ENCODE measurements at places on chromosomes 7 and 10.
A peak's percentile ranks its signal among the peaks of the same experiment; 100 is the strongest.

- no peak for DNase-seq
Measured at GRCh38 chr7:146479040-146479439, 362.4 kb downstream of the CNTNAP2 start.

- no peak for DNase-seq
Measured at GRCh38 chr10:76442113-76442512, 1010.7 kb downstream of the LRMDA start.

DNA sequence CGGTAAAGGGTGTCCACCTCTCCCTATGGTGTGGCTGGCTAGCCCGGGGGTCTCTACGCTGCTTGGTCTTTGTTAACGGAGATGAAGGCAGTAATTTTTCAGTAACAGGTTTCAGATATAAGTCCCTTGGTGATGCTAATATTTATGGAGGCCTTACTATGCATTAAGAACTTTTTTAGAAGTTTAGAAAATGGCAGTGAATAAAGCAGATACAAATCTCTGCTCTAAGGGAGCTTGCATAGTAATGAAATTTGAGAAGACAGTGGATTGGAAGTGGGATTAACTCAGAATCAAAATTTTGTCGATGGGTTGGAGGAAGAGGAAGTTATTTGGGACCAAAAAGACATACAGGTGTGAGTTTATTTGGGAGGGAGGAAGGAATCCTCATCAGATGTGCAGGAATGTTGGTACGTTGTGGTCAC is 445 bp downstream of the SSBP1 start:
- DNase-seq: no peak

- no peak for DNase-seq
Measured at GRCh38 chr10:69391158-69391557, 25.6 kb downstream of the TACR2 start.

GRCh38 chr10:69888882-69889584 is 87.3 kb downstream of the COL13A1 start:
- DNase-seq: no peak

GRCh38 chr10:59366290-59366689 is 3.9 kb upstream of the FAM13C start:
- DNase-seq: no peak

DNA sequence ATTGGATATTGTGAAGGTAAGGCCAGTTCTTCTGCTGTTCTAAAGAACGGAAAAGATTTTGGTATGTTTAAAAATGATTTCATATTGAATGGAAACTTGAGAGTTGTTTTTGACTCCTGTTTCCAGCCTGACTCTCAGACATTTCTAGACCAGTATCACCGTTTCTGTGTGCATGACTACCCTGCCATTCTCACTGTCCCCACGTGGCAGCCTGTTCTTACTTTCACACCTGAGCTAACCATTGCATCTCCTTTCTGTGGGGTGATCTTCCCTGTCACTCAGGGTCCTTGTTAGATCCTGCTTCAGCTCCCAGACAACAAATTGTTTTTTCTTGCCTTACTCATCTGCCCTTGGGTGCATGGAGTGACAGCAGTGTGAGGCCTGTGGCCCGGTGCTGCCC is 38.9 kb downstream of the GLRX3 start:
- DNase-seq: no peak

DNA sequence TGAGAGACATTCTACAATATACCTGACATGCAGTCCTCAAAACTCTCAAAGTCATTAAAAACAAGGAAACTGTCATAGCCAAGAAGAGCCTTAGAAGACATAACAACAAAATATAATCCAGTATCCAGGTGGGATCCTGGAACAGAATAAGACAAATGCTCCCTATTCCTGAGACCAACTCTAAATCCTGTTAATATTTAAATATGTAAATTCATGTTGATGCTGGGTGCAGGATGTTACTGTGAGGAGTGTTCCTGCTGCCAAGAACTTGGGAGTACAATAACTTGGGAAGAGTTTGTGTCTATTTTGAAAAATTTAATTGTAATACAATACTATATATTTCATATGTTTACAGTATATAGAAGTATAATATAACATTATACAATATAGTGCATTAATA is 61.0 kb downstream of the FAS start:
- DNase-seq: no peak

GRCh38 chr10:69438536-69439349 is 12.5 kb upstream of the TSPAN15 start:
- DNase-seq: peak; percentile 86

- no peak for DNase-seq
Measured at GRCh38 chr7:12572941-12573575, 2.5 kb downstream of the SCIN start.

DNA sequence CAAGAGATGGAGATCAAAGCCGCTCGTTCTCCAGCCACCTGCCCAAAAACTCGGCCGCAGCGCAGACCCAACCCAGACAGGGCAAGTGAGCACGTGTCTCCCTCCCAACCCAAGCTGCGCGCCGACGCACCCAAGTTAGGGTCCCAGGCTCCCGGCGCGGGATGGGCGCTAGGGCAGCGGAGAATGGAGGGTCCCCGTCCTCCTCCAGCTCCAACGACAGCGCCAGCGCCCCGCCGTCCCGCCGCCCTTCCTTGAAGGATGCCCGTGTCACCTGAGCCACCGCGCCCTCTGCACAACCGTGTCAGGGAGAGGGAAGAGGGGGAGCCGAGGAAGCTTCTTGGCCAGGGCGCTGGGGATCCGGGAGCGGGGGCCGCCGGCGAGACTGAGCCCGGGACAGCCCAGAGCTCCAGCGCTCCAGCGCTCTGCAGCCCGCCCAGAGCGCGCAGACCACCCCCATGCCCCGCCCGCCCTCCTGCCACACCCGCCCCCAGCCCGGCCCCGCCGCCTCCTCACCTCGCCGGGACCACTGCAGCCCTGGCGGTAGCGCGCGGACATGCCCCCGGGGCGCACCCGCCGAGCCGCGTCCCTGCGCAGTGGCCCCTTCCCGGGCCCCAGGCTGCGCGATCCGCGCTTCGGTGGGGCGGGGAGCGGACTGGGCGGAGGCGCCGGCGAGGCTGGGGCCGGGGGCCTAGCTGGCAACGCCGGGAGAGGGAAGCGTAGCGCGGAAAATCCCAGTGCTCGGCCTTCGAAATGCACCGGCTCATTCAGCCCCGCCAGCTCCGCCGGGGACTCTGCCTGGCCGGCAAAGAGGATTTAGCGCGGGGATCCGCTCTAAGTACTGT is at the start of gene SLC16A12:
Gene SLC16A12, minus strand, starts transcription at position 424 of the 842 bp plus-strand sequence. CDS start 73,016 bp downstream, outside the sequence.
- no peak for DNase-seq

DNA sequence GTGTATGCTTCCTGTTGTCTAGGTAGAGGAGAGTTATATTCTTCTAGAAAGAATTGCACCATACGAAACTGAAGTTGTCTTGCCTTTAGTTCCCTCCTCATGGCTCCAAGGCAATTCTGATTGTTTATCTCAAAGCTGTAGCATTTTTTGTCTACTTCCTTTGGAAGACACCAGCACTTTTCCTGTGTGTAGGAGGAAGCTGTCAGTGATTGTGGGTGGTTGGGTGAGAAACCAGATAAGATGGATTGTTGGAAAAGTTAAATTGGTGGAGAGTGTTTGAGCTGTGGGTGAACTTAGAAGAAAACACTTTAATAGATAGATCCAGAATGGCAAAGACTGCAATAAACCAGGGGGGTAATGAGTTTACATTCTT is 12.1 kb upstream of the CSTF2T start:
- DNase-seq: no peak

- no peak for DNase-seq
Measured at GRCh38 chr10:88555190-88555908, 27.8 kb downstream of the RNLS start.

DNA sequence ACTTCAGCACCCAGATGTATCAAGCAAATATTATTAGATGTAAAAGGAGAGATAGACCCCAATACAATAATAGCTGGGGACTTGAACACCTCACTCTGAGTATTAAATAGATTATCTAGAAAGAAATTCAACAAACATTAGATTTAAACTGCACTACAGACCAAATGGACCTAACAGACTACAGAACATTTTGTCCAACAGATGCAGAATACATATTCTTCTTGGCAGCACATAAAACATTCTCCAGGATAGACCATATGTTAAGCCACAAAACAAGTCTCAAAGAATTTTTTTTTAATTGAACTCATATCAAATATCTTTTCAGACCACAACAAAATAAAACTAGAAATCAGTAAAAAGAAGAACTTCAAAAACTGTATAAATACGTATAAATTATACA is 130.4 kb downstream of the MTERF1 start:
- DNase-seq: no peak

DNA sequence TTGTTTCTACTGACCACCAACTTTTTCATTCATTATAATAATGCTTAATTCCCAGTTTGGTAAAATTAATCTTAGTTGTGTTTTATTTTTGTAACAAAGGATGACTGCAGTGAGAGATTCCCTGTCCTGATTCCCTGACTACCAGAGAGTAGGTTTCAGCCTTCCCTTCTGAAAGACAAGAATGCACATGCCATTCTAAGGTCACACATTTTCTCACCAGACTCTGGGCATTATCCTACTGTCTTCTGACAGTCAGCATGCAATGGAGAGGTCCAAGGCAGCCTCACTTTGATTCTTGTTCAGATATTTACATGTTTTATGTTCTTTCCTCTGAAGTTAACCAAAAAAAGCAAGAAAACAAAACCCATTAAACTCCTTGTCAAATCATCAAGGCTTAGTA is 372.7 kb upstream of the CDC14C start:
- DNase-seq: no peak

DNA sequence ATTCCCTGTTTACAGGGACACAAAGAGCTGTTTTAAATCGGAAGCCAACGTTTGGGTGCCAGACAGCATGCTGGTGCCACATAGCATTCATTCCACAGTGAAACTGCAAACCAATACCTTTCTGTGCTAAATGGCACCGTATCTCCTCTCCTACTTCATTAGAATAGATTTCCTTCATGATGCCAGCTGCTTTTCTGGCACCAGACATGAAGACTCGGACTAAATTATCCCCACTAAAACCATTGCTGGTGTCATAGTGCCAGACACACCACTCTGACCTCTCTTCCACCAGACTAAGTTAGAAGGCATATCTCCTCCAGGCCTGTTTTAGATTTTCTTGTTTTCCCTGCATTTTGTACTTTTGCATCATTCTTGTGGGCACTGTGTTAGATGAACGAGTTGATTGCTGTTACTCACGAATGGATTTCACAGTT is 155.1 kb downstream of the ETV1 start:
- no peak for DNase-seq

DNA sequence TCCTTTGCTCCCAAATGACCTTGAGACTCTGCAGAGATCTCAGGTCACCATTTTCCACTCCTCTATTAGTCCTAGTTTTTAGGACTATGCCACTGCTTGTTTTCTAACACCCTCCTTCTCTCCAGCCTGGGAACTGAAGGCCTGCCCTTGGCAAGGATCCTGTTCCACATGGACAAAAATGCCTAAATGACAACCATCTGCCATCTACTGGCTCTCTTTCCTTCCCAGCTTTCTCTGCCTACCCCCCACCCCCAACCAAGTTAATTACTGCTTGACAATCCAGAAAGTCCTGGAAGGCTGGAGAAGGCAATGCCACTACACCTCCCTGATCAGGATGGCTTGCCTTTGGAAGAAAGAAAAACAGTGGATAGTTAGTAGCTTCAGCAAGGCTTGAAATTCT is 44.8 kb upstream of the SP8 start:
- DNase-seq: no peak

DNA sequence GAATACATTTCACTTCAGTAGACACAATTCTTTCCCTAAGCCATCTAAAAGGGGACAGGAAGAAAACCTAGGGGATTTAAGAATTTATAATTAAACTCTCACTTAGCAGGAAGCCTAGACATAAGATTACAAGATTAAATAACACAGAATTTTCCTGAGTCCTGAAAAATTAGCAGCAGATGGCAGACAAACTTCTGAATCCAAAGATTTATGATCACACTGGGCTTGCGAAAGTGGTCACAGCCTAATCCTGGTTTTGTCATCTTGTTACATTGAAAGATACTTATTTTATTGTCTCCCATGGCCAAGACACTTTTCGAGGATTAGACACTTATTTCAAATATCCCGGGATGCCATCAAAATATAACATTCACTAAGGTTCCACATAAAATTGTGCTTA is 2.9 kb downstream of the ERLIN1 start:
- no peak for DNase-seq

DNA sequence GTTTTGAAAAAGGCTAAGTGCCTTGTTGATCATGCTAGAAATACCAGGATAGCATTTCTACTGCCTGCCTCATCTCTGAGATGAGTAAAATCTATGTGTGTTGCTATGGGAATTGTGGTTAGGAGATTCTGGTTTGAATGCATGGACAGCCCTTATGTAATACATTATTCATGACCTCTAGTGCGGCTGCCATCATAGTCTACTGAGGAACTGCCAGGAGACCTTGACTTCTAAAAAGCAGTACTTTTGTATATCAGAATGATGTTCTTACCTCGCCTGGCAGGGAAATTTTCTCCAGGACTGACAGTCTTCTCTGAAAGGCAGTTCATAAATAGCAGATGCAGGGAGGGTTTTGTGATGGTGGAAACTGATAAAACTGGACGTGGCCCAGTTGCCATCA is 248.5 kb downstream of the NSUN6 start:
- no peak for DNase-seq

GRCh38 chr10:126117196-126117595 is 220.8 kb downstream of the FANK1 start:
- no peak for DNase-seq

- peak; percentile 83 for DNase-seq
Measured at GRCh38 chr10:102461187-102462054, 10.1 kb upstream of the C10orf95 start.

- no peak for DNase-seq
Measured at GRCh38 chr7:153835712-153836265, 216.4 kb upstream of the DPP6 start.

DNA sequence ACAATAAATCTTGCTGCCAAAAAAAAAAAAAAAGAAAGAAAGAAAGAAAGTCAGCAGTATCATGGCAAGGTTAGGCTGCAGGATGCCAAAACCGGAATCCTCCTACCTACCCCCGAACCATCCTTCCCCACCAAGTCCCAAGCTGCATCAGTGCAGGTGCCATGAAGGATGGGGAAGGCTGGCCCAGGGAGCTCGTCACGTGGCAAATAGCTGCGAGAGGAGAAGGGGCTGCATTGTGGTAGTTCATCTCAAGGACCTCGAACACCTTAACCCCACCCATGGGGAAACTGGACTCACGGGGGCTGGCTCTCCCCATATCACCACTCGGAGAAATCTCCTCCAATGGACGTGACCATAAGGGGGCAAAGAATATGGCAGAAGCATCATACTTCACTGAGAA is 86.2 kb downstream of the TACC2 start:
- no peak for DNase-seq
